ENCODE measurements at places on chromosomes 1 and 21. TPM values are rescaled to one million over a fixed set of nuclear protein-coding genes. Genes with fewer than 3 reads are reported as not detected.

The TARDBP gene
- total RNA-seq: 190 TPM

The PKP1 gene
- not detected for total RNA-seq

The LCE2B gene
- total RNA-seq: not detected

The S100A8 gene
- not detected for total RNA-seq

The LCE3D gene
- total RNA-seq: not detected

The KCNK1 gene
- total RNA-seq: 5.4 TPM

The PGBD5 gene
- not detected for total RNA-seq

The C1orf185 gene
- not detected for total RNA-seq

The OR2L2 gene
- 0.05 TPM for total RNA-seq

The DDR2 gene
- 0.80 TPM for total RNA-seq

The S100A1 gene
- not detected for total RNA-seq

- H3K4me1 ChIP-seq: no peaks in the 10 kb centered on the region
- H3K36me3 ChIP-seq: no peaks in the 10 kb centered on the region
- no peaks in the 10 kb centered on the region for H3K27me3 ChIP-seq
These were observed 1.7 kb downstream of the PADI3 start for GRCh38 chr1:17250601-17251000.

- H3K27ac ChIP-seq: no peak overlapping the region
- H3K4me3 ChIP-seq: no peak overlapping the region
- no peaks in the 10 kb centered on the region for H3K4me1 ChIP-seq
- no peaks in the 10 kb centered on the region for H3K36me3 ChIP-seq
These were observed 868.5 kb downstream of the BRINP3 start for GRCh38 chr1:189609167-189609566.

GRCh38 chr1:172203135-172203823 lies 217.2 kb upstream of the C1orf105 start:
- DNase-seq: no peak
- peaks cover 8% of the 10 kb centered on the region for H3K4me1 ChIP-seq
- no peak overlapping the region for H3K4me3 ChIP-seq
- H3K27ac ChIP-seq: no peak overlapping the region
- H3K27me3 ChIP-seq: no peaks in the 10 kb centered on the region
- peaks cover 17% of the 10 kb centered on the region for H3K36me3 ChIP-seq

- peaks cover 18% of the 10 kb centered on the region for H3K4me1 ChIP-seq
- H3K27me3 ChIP-seq: no peaks in the 10 kb centered on the region
- H3K36me3 ChIP-seq: peaks cover 1% of the 10 kb centered on the region
- no peak overlapping the region for H3K4me3 ChIP-seq
- peak overlapping the region; percentile 40 for H3K27ac ChIP-seq
- no peak for DNase-seq
These were observed 68.9 kb downstream of the CDC7 start for GRCh38 chr1:91569411-91570119.

GRCh38 chr1:54263601-54264226 lies 63.7 kb downstream of the MRPL37 start:
- DNase-seq: no peak
- H3K27me3 ChIP-seq: no peaks in the 10 kb centered on the region
- H3K4me3 ChIP-seq: no peak overlapping the region

GRCh38 chr1:157798211-157798610 lies 21.3 kb upstream of the FCRL2 start:
- no peaks in the 10 kb centered on the region for H3K27me3 ChIP-seq
- H3K4me1 ChIP-seq: no peaks in the 10 kb centered on the region
- no peaks in the 10 kb centered on the region for H3K36me3 ChIP-seq
- H3K27ac ChIP-seq: no peak overlapping the region

DNA sequence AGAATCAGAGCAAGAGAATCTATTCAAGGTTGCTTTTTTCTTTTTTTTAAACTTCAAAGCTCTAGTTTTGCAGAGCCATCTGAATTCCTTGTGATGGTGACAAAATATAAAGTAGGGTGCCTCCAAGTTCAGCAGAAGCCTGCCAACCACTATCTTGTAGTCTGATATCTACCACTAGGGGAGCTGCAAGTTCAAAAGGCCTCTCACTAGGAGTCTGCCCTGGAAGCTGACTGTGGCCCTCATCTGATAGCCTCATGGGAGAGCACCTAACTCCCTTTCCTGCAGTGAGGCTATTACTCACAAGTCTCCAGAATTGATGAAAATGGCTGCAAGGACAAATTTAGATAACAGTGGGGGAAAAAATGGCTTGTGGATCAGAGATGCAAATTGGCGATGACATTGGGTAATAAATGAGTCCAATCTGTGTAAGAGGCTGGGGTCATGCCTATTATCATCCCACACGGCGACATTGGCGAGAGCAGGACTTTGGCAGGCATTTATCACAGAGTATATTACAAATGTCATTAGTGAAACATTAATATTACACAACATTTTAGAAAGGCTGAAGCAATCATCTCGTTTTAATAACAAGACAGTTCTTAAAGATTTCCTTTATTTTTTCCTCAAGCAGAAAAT lies 10.7 kb upstream of the ZP4 start:
- H3K4me1 ChIP-seq: no peaks in the 10 kb centered on the region
- DNase-seq: no peak
- no peak overlapping the region for H3K4me3 ChIP-seq
- no peaks in the 10 kb centered on the region for H3K27me3 ChIP-seq

DNA sequence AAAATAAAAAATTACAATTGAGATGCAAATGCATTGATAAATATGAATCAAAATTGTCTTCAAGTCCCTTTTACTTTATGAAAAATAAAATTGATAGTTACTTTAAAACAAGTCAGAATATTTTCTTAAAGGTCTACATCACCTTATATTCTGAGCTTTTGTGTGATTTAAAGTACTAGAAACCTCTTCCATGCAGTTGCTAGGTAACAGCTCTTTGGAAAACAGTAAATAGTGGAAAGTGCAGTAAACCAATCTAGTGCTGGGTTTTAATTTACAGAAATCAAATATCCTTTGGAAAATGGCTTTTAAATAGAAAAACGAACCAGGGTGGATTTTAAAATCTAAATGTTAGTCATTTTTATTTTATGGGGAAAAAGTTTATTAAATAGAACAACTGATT lies 227.9 kb downstream of the KCNT2 start:
- no peaks in the 10 kb centered on the region for H3K4me1 ChIP-seq
- no peaks in the 10 kb centered on the region for H3K36me3 ChIP-seq
- DNase-seq: no peak
- H3K27me3 ChIP-seq: no peaks in the 10 kb centered on the region

DNA sequence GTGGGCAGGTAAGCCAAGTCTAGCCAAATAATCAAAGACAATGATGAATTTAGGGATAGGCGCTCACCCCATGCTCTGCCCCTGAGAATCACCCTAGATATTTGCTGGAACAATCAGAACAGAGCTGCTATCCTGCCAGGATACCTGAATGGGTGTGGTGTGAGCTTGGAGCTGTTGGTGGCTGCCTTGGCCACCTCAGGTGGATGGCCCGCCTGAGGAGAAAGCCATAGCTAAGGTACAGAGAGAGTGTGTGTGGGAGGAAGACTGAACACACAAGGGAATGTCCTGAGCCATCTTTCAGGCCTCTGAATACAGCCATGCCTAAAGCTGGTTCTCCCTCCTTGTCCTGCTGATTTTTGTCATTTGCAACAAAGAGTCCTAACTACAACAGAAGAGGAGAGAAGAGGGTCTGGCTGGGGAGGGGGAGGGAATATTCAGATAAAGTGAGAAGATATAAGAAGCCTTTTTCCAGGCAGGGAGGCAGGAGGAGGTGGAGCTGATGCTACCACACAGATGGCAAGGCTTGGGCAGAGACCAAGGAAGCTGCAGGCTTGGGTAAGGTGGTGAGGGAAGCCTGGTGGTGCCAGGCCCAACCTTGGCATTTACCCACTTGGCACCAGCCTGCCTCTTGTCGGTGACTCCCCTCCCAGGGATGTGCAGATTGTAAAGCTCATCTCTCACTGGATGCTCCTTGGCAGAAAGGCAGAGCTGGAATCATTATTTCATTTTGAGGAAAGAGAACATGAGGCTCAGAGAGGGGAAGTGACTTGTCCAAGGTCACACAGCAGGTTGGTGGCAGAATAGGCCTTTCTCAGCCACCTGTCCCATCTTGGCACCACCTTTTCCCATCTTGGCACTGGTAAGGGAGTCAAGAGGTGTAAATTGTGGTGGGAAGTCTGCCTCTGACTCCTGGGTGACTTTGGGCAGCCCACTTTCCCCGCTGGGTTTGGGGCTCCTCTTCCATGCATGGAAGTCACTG lies 49.7 kb downstream of the NKAIN1 start:
- no peak overlapping the region for H3K27ac ChIP-seq
- DNase-seq: no peak
- no peaks in the 10 kb centered on the region for H3K4me1 ChIP-seq

DNA sequence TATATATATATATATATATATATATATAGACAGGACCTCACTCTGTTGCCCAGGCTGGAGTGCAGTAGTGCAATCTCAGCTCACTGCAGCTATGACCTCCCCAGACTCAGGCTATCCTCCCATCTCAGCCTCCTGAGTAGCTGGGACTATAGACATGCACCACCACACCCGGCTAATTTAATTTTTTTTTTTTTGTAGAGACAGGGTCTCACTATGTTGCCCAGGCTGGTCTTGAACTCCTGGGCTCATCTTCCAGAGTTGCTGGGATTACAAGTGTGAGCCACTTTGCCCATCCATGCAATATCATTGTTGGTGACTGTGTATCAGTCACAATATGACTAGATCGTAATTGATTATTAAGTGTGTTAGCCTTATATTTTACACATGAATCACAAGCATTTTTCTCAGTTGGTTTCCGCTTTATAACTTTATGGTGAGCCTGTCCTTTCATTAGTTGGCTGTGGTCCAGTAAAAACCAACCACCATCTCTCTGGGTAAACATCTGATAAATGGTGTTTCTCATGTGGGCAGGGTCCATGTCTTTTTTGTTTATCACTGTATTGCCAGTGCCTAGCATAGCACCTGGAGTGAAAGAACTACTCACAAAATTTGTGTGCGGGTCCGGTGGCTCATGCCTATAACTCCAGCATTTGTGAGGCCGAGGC lies 63.6 kb downstream of the MYOM3 start:
- peaks cover 12% of the 10 kb centered on the region for H3K4me1 ChIP-seq
- no peak overlapping the region for H3K4me3 ChIP-seq
- no peaks in the 10 kb centered on the region for H3K36me3 ChIP-seq

- peak overlapping the region; percentile 67 for H3K4me3 ChIP-seq
- H3K27me3 ChIP-seq: no peaks in the 10 kb centered on the region
- peaks cover 62% of the 10 kb centered on the region for H3K4me1 ChIP-seq
These were observed 11.6 kb downstream of the DSTYK start for GRCh38 chr1:205199931-205200299.

- H3K4me1 ChIP-seq: peaks cover 11% of the 10 kb centered on the region
- no peak for DNase-seq
- peaks cover 6% of the 10 kb centered on the region for H3K27me3 ChIP-seq
- H3K36me3 ChIP-seq: no peaks in the 10 kb centered on the region
- no peak overlapping the region for H3K27ac ChIP-seq
- H3K4me3 ChIP-seq: no peak overlapping the region
These were observed 186.4 kb downstream of the RYR2 start for GRCh38 chr1:237228421-237228820.

GRCh38 chr1:117268535-117269455 lies 58.1 kb upstream of the VTCN1 start:
- H3K27me3 ChIP-seq: no peaks in the 10 kb centered on the region
- no peaks in the 10 kb centered on the region for H3K4me1 ChIP-seq
- no peak for DNase-seq
- no peak overlapping the region for H3K27ac ChIP-seq
- H3K36me3 ChIP-seq: no peaks in the 10 kb centered on the region

DNA sequence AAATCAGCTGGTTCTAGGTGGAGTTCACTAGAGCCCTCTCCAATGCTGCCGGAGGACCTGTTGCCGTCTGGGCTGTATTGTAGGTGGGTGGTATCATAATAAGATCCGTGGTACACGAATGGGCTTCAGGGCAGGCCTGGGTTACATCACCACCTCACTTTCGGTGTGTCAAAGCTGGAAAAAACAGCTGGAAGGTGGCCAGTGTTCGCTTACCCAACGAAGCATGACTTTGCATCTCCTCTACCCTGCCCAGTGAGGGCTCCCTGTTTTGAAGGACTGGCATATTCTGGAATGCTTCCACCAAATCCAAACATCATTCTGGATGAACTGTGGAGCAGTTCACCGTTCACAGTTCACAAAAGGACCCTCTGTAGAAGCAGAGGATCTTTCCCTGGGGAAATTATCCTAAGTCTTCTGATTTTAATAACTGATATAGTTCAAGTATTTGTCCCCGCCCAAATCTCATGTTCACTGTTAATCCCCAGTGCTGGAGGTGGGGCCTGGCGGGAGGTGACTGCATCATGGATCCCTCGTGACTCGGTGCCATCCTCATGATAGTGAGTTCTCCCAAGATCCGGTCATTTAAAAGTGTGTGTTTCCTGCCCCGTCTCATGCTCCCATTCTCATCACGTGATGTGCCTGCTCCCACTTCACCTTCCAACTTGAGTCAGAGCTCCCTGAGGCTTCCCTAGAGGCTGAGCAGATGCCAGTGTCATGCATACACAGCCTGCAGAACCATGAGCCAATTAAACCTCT lies 429.0 kb downstream of the KIF26B start:
- no peak for DNase-seq
- H3K4me3 ChIP-seq: no peak overlapping the region
- H3K36me3 ChIP-seq: no peaks in the 10 kb centered on the region
- H3K4me1 ChIP-seq: no peaks in the 10 kb centered on the region
- H3K27me3 ChIP-seq: no peaks in the 10 kb centered on the region
- no peak overlapping the region for H3K27ac ChIP-seq

DNA sequence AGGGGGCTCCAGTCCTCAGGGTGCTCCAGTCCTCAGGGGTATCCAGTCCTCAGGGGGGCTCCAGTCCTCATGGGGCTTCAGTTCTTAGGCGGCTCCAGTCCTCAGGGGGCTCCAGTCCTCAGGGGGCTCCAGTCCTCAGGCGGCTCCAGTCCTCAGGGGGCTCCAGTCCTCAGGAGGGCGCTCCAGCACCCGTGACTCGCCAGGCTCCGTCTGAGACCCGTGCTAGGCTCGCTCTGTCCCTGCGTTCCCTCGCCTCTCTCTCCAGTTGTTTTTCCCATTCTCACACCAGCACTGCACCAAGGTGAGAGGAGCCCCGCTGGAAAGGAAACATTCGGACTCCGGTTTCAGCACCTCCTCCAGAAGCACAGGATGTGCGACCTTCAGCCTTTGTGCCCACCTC lies 9.4 kb upstream of the OR2M2 start:
- H3K27ac ChIP-seq: no peak overlapping the region
- no peak overlapping the region for H3K4me3 ChIP-seq
- no peaks in the 10 kb centered on the region for H3K36me3 ChIP-seq
- no peak for DNase-seq
- H3K4me1 ChIP-seq: no peaks in the 10 kb centered on the region
- H3K27me3 ChIP-seq: no peaks in the 10 kb centered on the region

- H3K36me3 ChIP-seq: no peaks in the 10 kb centered on the region
- no peaks in the 10 kb centered on the region for H3K27me3 ChIP-seq
- no peak overlapping the region for H3K4me3 ChIP-seq
- H3K27ac ChIP-seq: no peak overlapping the region
- no peak for DNase-seq
These were observed 33.2 kb upstream of the PKN2 start for GRCh38 chr1:88650676-88651418.

- H3K4me3 ChIP-seq: no peak overlapping the region
- DNase-seq: no peak
- peaks cover 32% of the 10 kb centered on the region for H3K27me3 ChIP-seq
- no peaks in the 10 kb centered on the region for H3K36me3 ChIP-seq
These were observed 10.6 kb downstream of the CNR2 start for GRCh38 chr1:23902321-23903278.

Measured in activated T-helper 2 cell treated with anti-CD3 and anti-CD28 coated beads, Interferon-gamma antibody, Interleukin-2, Interleukin-4, amounts not matched to agents 10 μg/mL and 5 μg/mL and 100 μg/mL, durations not matched to agents 14 hours and 24 hours and 36 hours (primary cell).